ENCODE measurements at places on chromosomes 7 and 10. TPM values are rescaled to one million over a fixed set of nuclear protein-coding genes. Genes with fewer than 3 reads are reported as not detected.

Gene MNX1
- not detected for total RNA-seq

Gene LBX1
- not detected for total RNA-seq

Gene GPR146
- 4.3 TPM for total RNA-seq

Gene SLC26A3
- not detected for total RNA-seq

Gene LEP
- total RNA-seq: not detected

Gene GSTO1
- total RNA-seq: 60.4 TPM

Gene SKIDA1
- total RNA-seq: not detected

Gene TFPI2
- not detected for total RNA-seq

Gene CCDC3
- 0.21 TPM for total RNA-seq

Gene ADCYAP1R1
- total RNA-seq: under 0.01 TPM

Gene C7orf57
- total RNA-seq: not detected

Gene MYOZ1
- total RNA-seq: not detected

Gene SNX13
- 57.2 TPM for total RNA-seq

Gene STEAP1B
- 1.8 TPM for total RNA-seq

Gene CNNM1
- total RNA-seq: 0.21 TPM

Gene FASTK
- 33.6 TPM for total RNA-seq

Gene LCOR
- 87.7 TPM for total RNA-seq

Gene TMEM248
- total RNA-seq: 82.9 TPM

Gene ZNF438
- 2.2 TPM for total RNA-seq

Gene PRXL2A
- 3.3 TPM for total RNA-seq

Gene ZNF485
- total RNA-seq: 1.9 TPM

Gene OR6B1
- total RNA-seq: under 0.01 TPM

Gene CYP3A5
- total RNA-seq: 0.10 TPM

Gene HGF
- 2.7 TPM for total RNA-seq

Gene CPXM2
- not detected for total RNA-seq
